HFF-Myc (cell line): ENCODE measurements at places on chromosomes 5 and 9.

DNA sequence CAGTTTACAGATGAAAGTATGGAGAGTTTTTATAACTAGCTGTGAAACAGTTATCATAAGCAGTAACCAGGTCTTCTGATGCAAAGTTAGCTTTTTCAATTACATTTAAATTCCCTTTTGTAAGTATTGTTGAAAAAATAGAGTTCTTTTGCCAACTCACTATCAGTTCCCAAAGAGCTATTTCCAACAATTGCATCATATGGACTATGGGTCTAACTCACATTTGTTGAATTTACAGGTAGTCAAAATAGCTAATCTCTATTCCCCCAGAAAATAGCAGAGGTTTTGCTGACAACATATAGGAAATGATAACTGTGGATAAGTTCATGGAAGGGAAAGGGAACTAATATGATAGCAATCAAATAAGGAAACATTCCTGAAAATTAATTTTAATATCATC lies 1.4 kb downstream of the SPINK1 start:
- no peak for DNase-seq

DNA sequence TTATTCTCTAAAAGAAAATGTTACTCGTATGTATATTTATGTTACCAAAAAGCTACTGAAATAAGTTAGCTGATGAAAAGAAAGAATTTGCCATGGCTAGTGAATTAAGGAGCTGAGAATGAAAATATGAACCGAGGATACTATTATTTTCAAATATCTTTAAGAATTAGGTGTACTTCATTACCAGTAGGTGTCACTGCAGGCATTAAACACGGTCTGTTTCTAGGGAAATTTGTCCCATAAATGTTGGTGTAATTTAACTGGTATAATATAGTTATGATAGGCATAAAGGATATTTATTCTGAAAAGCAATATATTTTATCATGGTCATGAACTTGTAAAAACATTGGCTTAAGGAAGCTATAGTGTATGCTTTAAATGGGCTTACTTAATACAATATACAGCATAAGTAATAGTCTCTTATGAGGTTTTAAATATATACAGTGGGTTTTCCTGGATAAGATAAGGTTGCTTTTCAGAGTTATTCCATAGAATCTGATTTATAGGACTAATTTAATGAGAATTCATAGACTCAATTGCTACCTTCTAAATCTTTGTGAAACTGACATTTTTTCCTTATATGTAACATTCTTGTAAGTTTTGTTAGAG lies 72.4 kb upstream of the MPDZ start:
- DNase-seq = peak; percentile 10

DNA sequence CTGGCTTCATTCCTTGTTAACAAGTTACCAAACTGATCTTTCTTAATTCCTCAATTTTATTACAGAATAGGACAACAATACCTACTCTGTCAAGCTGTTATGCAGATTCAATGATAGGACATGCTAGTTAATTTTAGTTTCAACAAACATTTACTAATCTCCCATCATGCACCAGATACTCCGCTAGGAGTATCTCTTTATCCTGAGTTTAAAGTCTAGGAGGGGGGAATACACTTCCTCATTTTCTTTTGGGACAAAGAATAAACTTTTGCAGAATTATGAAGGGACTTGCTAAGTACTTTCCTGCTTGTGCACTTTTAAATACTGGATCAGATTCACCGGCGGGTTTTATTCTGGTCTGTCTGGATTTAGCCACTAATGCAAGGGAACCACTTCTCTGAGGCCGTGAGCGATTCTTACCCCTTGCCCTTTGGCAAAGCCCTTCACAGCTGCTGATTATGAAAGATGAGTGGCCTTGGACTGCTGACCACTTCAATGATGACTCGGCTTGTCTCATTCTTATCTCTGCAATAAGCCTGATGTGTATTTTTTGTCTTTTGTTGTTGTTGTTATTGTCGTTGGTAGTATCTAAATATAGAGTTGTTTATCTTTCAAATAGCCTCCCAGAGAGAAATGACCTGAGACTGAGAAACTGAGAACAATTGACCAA lies 73.9 kb downstream of the RMI1 start:
- no peak for DNase-seq

GRCh38 chr9:14750821-14751220 lies 28.3 kb upstream of the CER1 start:
- DNase-seq = no peak

DNA sequence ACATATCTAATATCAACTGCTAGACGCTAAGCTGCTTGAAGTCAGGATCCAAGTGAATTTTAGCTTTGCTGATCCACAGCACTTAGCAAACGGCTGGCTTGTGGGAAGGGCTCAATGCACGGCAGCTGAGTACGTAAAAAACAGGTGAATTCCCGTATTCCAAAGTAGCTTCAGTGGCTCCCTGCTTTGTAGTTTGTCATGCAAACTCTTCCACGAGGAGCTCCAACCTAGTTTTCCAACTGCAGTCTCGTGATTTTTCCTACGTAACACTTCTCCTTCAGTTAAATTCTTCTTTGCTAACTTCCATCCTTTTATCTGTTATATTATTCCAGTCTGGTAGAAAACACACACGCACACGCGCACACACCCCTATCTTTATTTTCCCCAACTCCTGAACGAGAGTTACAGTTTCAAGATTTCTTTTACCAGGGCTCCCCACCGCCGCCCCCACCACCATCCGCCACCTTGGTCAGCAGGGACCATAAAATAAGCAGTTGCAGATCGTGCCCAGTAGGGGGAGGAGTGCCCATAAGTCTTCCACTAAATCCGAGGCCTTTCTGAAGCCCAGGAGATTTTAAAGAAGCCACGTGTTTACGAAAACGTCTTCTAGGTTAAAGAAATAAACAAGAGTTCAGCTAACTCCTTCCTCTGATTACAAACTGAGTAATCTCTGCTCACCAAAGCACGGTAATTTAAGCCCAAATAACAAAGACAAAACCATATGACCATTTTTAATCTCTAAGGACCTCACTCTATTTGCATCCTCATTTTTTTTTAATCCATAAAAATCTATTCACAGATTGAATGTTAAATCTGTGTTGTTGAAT lies 34.8 kb upstream of the TRIO start:
- DNase-seq = peak; percentile 78

- no peak for DNase-seq
Observed at GRCh38 chr9:110293248-110293647, 36.9 kb upstream of the TXN start.

- no peak for DNase-seq
Observed at GRCh38 chr5:148816357-148816756, 10.1 kb upstream of the ADRB2 start.

GRCh38 chr9:13163946-13164345 lies 115.5 kb downstream of the MPDZ start:
- DNase-seq = no peak

DNA sequence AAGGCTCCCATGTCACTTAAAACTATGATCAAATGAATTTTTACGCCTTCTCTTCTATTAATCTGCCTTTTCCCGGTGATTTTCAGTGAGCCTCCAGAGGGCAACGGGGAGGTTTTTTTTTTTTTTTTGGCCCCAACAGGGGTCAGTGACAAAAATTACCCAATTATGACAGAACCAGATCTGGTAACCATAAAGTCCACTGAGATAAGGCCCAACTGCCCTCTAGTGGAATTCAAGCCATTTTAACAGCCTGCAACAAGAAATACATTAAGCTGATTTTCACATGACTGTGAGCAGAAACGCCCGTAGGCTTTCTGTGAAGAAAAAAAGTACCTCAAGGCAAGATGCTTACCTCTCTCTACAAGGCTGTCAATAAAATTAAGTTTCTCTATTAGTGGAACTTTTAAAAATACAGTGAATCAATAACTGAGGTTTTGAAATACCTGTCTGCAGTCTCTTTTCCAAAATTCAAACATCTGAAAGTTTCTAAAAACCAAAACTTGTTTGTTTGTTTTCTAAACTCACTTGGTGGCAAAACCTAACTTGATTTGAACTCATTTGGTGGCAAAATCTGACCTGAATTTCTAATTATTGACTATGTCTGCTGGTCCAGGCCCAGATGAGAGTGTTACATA lies 49.7 kb upstream of the FST start:
- no peak for DNase-seq

GRCh38 chr9:79807971-79808370 lies 236.2 kb downstream of the TLE4 start:
- no peak for DNase-seq

- no peak for DNase-seq
Observed at GRCh38 chr5:15338546-15338945, 161.4 kb upstream of the FBXL7 start.

DNA sequence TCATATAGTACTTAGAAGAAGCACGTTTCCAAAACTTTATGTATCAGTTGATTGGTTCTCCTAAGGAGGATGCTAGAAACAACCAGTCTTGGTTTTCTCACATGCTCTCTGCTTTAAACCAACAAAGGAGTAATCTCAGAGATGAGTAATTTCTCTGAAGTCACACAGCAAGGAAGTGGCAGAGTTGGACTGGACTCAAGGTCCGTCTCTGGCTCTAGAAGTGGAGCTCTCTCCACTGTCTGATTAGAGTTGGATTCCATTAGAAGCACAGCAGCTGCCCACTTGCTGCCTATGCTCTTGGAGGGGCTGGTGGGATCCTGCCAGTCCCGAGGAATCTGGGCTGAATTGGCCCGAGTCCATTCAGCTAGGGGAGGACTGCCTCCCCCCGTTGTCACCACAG lies 21.0 kb downstream of the RALGPS1 start:
- DNase-seq = no peak

DNA sequence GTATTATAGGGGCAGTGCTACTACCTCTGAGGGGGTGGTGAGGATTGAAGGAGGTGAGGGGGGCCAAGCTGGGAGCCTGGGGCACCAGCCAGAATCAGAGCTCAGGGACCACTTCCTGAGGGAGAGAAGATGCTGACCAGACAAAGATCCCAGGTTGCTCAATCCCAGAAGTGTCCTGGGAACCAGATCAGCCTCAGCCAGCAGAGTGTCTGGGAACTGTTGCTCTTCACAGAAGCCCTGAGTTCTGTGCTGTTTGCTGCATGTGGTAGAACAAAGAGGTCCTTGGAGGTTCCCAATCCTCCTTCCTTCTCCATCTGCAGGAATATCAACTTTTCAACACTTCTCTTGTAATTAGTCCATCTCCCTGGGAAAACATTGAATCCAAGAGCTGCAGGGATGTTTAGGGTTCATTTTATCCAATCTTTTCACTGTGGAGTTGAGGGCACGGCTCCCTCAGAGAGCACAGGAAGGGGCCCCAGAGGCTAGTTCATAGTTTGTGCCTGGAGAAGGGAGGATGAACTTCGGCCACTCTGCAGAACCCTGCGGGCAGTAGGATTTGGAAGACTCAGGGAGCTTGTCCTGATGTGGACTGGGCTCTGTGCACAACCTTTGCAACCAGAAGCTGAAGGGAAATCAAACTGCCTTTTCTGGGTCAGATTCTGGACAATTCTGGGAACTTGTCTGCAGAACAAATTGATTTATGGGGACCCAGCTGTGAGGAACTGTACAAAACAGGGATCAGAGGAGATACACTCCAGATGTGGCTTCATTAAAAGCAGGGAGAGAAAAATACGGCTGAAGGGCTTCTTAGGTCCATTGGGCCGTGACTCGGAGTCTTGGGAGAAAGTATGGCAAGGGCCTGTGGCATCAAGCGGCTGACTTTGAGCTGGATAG lies 57.1 kb downstream of the GALNT12 start:
- DNase-seq = no peak

DNA sequence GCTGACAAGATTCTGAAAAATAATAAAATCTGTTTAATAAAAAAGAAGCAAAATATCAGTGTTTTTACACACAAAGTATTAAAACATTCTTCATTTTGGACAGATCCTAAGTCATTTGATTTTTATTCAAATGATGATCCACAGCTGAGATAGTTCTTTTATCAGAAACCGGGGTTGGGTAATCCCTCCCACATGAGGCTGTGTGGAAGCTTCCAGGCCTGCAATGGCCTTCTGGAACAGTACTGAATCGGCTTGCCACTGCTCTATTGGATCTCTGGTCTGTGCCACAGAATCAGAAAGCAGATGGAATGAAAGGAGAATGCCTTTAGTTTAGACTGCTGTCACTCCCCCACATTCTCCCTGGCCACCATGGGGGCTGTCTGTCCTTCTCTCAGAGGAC lies 6.1 kb upstream of the C5orf58 start:
- DNase-seq = no peak

- DNase-seq = no peak
Observed at GRCh38 chr5:157744051-157745011, 819 bp downstream of the LSM11 start.

GRCh38 chr9:18335825-18336224 lies 138.1 kb upstream of the ADAMTSL1 start:
- no peak for DNase-seq

DNA sequence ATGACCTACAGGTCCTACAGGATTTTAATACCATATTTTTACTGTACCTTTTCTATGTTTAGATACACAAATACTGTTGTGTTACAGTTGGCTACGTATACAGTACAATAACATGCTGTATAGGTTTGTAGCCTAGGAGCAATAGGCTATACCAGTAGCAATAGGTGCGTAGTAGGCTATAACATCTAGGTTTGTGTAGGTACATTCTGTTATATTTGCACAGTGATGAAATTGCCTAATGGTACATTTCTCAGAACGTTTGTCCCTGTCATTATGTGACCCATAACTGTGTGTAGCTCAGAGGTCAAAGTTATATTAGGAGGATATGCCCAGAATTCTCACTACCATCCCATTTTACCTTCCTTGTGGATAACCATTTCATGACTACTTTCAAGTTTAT lies 59.7 kb downstream of the NIPBL start:
- no peak for DNase-seq
